Ovary (tissue), 10 donors: ENCODE measurements at places on chromosomes 3 and 15. TPM values are rescaled to one million over a fixed set of nuclear protein-coding genes. Genes with fewer than 3 reads are reported as not detected.

The PIAS1 gene
- 43.7 TPM for polyA plus RNA-seq

DNA sequence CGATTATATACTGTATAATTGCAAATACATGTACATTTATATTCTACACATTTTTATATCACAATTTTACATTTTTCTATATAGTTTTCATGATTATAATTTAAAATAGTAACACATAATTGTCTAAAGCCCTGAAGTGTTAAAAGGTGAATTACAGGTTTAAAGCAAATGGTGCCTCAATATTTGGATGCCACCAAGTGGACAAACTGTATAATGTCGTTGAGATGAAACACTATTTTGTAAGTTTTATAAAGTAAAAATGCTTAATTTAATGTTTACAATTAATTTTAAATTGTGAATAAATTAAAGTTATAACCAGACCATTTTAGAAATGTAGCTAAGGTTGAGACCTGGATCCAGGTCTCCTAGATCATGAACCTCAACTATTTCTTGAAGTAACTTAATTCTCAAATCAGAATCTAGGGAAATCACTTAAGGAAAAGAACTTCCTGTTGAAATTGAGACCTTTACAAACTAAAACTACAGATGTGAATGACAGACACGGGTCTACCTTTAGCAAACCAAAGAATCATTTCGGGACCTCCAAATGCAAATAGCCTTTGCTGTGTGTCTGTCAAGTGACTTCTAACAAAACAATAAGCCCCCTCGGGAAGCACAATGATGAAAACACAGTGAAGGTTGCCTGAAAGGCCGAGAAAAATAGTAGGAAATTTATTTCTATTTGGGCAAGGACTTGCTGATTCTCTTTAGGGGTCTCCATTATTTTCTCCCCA, 37.8 kb downstream of the EHHADH start:
- no peak for DNase-seq

The NANOGP8 gene
- polyA plus RNA-seq: 0.33 TPM

The TSEN2 gene
- 13.2 TPM for polyA plus RNA-seq

- DNase-seq: no peak
Measured at GRCh38 chr3:156140001-156140595, 19.7 kb downstream of the KCNAB1 start.

DNA sequence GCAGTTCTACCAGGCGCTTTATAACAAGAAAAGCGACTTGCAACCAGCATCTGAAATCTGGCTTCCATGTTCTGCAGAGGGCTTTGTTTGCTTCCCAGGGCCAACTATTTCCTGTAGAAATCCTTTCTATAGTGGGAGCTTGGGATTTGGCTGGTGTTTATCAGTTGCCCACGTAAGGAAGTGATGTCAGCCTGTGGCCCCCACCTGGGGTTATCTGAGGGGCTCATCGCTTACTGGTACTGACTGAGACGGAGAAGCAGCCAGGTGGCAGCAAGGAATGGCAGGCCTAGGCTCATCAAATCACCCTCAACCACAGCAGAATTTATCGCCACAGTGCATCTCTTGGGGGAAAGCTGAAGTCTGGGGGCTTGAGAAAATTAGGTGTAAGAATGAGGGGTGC, 14.6 kb upstream of the CCR9 start:
- DNase-seq: no peak

GRCh38 chr15:63306492-63307073, 29.2 kb downstream of the APH1B start:
- DNase-seq: no peak

DNA sequence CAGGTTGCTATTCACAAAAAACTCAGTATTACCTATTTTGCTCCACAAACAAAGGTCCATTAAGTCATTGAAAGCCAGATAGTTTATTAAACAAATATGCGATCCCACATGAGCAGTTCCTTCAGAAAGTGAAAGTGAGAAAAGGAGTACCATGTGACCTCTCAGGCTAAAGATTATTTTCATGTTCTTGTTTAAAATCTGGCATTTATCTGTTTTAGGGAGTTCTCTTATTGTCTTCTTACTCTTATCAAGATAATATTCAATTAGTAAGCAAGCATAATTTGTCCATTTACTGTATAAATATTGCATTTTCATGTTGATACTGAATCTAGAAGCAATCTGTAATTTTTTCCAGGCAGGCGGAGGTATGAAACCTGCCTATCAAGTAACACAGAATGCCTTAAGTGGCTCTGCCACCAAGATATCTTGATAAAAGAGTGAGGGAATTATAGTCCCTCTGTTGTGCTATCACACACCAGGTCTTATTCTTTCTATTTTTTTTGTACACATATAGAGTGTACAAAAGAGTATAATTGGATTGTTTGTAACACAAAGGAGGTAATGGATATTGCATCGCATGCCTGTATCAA, 20.1 kb upstream of the PLSCR5 start:
- no peak for DNase-seq

DNA sequence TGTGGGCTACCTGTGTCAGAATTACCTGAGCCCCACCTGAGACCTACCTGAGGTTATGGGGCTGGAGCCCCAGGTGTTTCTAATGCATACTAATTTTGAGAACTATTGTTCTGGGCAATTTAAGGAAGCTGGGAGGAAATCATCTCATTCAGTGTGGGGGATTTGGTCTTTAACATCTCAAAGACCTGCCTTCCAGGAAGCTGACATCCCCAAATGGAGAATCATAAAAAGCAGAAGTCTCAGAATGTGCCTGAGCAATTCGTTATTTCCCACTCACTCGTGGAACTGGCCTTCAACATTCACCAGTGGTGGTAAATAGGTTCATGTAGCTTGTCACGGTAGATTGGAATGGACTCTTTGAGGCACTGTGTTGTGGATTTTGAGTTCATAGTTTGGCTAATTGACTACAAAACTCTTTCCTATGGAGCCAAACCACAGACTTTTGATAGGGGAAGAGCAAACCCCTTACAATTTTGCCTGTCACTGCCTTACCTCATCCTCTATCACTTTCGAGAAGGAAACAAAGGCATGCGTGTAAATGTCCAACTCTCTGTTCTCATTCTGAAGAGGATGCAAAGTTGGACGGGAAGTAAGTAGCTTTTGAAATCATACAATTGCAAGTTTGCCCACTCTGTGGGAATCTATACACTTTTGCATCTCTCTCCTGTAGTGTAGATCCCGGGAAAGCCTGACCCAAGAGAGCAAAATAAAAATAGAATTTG, 521.0 kb upstream of the MDFIC2 start:
- no peak for DNase-seq
